Activated T-cell treated with anti-CD3 and anti-CD28 coated beads, Interleukin-2, amount 50 U/mL, for 1 hour (primary cell): ENCODE measurements at places on chromosomes 3 and 15.

GRCh38 chr3:51385621-51386091, 565 bp downstream of the MANF start:
- DNase-seq, result no peak

GRCh38 chr15:37520882-37521281, 413.6 kb upstream of the TMCO5A start:
- no peak for DNase-seq

GRCh38 chr3:4392992-4393391, 74.1 kb downstream of the SUMF1 start:
- no peak for DNase-seq

GRCh38 chr3:37909067-37909911, 47.6 kb downstream of the CTDSPL start:
- no peak for DNase-seq

- no peak for DNase-seq
Measured at GRCh38 chr15:50873935-50874361, 34.5 kb upstream of the AP4E1 start.

DNA sequence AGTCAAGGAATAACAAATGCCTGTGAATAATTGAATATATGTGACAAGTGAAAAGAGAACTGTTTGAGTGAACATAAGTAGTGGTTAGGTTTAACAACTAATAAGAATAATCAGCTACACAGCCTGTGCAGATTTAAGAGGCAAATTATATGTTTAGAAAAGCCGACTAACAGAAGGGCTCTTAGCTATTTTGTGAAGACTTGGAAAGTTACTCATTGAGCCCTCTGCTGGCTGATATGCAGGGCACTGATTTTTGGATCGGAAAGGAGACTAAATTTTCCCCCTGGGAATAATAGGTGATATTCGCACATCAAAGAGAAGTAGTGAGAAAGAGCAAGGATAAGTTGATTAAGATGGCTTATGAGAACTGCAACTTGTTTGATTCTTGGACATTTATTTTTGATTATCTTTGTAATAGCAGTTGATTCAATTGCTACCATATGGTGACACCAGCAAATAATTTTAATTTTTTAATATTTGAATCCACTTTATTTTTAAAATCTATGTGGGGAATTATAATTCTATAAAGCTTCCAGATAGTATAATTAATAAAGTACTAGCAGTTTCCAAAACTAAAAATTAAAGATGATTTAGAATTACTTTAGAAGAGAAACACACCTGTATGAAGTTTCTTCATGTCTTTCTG, 156.2 kb downstream of the NLGN1 start:
- DNase-seq, result no peak

GRCh38 chr3:121750087-121750415, 510 bp upstream of the GOLGB1 start:
- no peak for DNase-seq

- no peak for DNase-seq
Measured at GRCh38 chr3:64441861-64442260, 216.6 kb upstream of the PRICKLE2 start.

GRCh38 chr3:56860939-56861338, 59.2 kb upstream of the ARHGEF3 start:
- DNase-seq, result no peak

DNA sequence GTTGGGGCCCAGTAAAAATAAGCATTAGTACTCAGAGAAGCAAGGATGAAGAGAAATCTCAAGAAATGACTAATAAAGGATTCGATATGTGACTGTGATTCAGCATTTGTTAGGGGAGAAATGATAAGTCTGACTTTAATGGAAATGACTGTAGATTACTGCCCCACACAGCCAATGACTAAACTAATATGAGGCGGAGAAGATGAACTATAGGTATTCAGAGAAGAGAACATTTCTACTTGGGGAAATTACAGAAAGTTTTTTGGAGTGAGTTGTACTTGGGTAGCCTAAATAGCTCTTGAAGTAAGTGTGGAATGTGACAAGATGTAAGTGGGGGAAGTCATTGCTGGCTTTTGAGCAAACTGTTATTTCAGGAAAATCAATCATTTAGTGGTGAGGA, 380.0 kb downstream of the PDCD6IP start:
- DNase-seq, result no peak

DNA sequence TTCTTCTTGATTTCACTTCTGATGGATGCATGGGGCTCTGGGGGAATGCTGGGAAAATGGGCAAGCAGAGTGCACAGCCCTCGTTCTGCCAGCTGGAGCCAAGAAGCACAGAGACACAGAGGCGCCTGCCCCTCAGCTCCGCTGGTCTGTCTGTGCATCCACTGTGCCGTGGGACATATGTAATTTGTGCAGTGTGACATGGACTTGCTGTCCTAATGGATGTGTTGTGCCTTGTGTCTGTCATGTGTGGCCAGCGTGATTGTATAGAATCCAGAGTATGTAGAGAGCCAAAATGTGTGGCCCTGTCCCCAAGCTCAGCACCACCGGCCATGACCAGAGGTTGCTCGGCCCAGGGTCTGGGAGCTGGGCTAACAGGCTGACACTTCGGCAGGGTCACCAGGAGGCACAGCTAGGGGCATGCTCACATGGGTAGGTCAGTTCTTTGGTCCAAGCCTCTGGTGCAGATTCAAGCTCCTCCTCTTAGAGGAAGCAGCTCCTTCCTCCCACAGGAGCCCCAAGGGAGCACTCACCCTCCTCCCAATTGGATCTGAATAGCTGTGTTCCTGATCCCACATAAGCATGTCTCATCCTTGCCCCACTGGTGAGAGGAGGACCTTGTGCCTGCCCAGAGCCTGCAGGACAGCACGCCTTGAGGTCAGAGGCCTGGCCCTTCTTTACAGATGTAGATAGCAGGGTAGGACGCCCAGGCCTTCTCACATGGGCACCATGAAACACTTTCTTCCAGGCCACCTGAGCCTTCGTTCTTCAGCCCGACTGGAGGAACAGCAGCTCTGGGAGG, 100.8 kb upstream of the ABHD17C start:
- no peak for DNase-seq
